ENCODE measurements at places on chromosomes 2 and 18. TPM values are rescaled to one million over a fixed set of nuclear protein-coding genes. Genes with fewer than 3 reads are reported as not detected.

- no peak for DNase-seq
Observed at GRCh38 chr2:163341426-163341825, 394.4 kb downstream of the FIGN start.

GRCh38 chr2:144376926-144377325 lies 143.0 kb downstream of the ZEB2 start:
- no peak for DNase-seq

GRCh38 chr2:2566396-2567323 lies 235.6 kb upstream of the MYT1L start:
- no peak for DNase-seq

The CYTIP gene
- total RNA-seq, result 34.7 TPM

- no peak for DNase-seq
Observed at GRCh38 chr2:167862782-167863181, 384.6 kb downstream of the STK39 start.

DNA sequence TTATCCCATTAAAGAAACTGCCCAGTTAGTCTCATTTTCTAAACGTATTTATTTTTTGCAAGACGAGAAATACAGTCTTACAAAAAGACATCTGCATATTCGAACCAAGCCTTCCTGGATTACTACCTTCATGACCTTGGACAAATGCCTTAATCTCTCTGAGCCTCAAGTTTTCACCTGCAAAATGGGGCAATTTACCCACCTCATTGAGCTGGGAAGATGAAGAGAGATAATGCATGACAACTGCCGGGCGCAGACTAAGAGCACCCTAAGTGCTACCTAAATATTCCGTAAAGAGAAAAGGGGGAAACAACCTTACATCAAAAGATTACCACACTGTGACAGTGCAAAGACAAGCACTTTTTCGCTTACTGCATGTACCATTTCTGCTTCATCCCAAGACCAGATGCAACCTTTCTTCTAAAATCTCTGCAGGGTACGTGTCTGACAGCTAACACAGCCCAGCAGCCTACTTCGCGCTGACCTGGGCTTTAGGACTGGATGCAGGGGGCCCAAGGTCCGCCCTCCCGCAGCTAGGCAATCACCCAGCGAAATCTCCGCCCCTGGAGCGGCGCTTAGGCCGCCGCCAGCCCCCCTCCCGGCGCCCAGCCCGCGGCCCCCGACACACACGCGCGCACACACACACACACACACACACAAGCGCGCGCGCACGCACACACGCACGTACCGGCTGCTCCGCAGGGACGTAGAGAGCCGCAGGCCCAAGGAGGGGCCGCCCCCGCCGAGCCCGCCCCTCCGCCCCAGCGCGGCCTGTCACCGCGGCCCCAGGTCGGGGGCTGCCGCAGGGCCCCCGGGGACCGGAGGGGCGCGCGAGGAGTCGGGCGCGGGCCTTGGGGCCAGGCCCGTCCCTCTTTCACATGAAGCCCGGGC lies 766 bp downstream of the MAP3K2 start:
- DNase-seq, result peak; percentile 93

The CABYR gene
- total RNA-seq, result 1.1 TPM

- DNase-seq, result no peak
Observed at GRCh38 chr2:85318222-85319074, 9.3 kb downstream of the TGOLN2 start.

The DLX2 gene
- total RNA-seq, result not detected

DNA sequence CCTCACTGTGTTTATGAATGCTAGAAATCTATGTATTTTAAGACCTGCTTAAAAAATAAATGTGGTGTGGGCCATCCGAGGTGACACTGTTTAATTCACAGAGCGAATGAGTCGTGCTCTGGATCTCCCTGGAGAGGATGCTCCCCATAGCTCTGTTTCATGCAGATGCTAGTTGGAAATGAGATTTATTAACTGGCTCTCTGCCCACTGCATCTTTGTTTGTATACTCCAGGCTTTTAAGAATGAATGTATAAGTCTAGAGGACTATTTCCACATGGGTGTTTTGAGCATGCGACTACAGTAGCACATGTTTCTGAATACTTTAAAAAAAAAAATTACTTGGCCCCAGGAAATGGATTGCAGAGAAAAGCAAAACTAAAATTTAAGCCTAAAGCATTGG lies 3.9 kb downstream of the MAPRE2 start:
- DNase-seq, result no peak

- no peak for DNase-seq
Observed at GRCh38 chr2:234435836-234436481, 60.9 kb downstream of the ARL4C start.

GRCh38 chr2:71926089-71926447 lies 221.6 kb downstream of the CYP26B1 start:
- peak; percentile 43 for DNase-seq

- no peak for DNase-seq
Observed at GRCh38 chr2:103660519-103660918, 898.7 kb downstream of the TMEM182 start.

The DPP4 gene
- 30.7 TPM for total RNA-seq

GRCh38 chr2:176507786-176508185 lies 238.5 kb downstream of the MTX2 start:
- DNase-seq, result no peak

The PDE11A gene
- not detected for total RNA-seq

The SRD5A2 gene
- not detected for total RNA-seq

- no peak for DNase-seq
Observed at GRCh38 chr18:27558388-27559155, 373.5 kb upstream of the CHST9 start.

The ST8SIA5 gene
- total RNA-seq, result not detected

The TRIM43 gene
- not detected for total RNA-seq

DNA sequence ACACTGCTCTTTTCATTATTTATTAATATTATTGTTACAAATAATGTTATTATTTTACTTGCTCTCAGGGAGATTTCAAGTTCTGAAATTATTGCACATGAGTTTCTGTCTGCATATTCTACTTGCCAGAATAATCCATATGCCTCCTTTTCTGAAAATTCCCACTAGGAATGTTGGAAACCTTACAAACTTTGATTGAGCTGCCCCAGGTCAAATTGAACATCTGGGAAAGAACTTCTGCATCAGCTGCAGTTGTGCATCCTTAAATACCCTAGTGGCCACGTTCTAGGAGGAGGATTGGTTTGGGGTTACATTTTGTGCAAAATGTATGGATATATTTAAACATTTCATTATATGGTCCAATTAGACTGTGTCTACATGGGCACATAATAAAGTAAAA lies 1302.7 kb upstream of the PIK3C3 start:
- DNase-seq, result no peak

DNA sequence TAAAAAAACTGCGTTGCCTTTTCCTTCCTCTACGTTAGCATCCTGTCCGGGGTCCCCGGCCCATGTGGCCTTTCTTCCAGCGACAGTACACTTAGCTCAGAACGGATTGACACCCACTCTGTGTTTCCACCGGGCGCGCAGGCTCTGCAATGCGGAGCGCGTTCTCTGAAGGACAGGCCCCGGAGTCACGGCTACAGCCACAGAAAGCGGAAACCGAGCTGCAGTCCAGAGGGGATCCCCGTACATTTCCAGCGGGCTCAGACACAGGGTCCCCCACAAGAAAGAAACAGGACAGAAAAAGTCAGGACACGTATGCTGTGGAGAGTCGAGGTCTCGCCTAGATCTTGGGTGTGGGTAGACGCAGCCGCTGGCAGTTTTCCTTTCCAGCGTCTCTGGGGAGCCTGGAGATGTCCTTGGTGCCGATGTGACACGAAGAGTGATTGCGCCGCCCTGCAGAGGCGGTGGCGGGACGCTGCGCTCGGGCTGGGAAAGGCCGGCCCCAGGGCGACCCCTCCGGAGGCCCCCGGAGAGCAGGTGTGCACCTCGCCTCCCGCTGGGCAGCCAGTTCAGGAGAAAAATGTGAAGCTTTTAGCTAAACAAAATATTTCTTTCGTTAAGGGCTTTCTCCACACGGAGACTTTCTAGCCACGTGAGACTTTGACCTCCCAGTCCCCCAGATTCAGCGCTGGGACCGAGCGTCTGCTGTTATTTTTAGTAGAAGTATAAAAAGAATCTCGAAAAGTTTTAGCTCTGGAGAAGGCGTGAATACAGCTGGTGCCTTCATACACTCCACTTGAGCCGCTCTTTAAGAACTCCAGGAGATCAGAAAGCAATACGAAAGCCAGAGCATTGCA lies 1.3 kb upstream of the ACKR3 start:
- peak; percentile 73 for DNase-seq

The UGT1A3 gene
- not detected for total RNA-seq

The COL6A3 gene
- 119 TPM for total RNA-seq

- DNase-seq, result no peak
Observed at GRCh38 chr18:28116461-28116860, 60.5 kb downstream of the CDH2 start.

DNA sequence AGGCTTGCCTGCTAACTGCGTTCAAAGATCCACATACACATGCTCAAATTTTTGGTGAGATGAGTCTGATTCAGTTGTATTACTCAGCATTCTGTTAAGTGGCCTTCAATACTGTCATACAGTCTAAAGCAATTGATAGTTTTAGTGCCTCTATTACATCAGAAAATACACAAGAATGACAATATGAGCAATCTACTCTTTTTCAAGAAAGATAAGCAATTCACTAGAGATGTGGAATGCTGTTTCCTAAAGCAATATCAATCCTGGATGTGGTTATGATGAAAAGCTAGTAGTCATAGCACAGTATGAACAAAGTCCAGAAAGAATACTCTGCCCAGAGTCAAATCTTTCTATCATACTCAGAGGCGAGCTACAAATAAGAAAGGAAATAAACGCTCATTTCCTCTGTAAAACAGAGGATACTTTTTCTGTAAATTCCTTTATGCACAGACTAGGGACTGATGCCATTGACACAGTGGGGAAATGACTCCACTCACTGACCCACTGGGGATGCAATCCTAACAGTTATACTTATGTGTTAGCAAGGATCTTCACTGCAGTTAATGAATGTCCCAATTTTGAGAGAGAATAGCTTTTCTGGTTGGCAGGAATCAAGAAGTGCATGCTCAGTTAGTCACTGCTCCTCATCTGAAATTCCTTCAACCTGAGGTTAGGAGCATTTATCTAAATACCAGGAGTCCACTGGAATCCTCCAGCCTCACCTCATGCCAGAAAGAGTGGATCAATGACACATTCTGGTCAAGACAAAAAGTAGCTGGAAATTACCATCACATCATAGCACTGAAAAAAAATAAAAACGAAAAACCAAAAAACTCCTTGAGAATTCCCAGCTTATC lies 83.3 kb downstream of the PDE11A start:
- no peak for DNase-seq

GRCh38 chr2:158182676-158183295 lies 81.1 kb downstream of the UPP2 start:
- no peak for DNase-seq

The MAPRE3 gene
- 23.0 TPM for total RNA-seq

DNA sequence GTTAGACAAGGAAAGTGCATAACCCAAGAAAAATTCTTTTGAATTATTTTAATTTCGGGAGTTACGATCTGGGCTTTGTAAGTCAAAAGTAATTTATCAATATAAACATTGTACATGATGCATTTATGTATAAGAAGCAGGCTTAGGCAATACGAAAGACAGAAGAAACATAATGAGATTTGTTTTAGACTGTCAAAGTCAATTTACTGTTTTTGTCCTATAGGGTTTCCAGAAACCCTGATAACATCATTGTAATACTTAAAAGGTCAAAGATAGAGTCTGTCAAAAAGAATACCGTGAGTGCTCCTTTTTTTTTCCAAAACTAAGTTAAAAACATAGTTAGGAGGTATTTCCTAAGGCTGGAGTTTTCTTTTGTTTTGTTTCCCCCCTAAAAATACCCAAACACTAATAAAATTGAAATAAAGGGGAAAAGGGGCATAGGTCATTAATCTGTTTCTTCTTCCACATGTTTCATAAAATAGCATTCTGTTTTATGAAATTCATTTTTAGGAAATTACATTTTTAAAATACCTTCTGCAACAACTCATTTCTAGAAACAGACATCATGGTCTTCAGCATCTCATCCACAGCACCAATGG lies 16.1 kb downstream of the C1D start:
- DNase-seq, result no peak

DNA sequence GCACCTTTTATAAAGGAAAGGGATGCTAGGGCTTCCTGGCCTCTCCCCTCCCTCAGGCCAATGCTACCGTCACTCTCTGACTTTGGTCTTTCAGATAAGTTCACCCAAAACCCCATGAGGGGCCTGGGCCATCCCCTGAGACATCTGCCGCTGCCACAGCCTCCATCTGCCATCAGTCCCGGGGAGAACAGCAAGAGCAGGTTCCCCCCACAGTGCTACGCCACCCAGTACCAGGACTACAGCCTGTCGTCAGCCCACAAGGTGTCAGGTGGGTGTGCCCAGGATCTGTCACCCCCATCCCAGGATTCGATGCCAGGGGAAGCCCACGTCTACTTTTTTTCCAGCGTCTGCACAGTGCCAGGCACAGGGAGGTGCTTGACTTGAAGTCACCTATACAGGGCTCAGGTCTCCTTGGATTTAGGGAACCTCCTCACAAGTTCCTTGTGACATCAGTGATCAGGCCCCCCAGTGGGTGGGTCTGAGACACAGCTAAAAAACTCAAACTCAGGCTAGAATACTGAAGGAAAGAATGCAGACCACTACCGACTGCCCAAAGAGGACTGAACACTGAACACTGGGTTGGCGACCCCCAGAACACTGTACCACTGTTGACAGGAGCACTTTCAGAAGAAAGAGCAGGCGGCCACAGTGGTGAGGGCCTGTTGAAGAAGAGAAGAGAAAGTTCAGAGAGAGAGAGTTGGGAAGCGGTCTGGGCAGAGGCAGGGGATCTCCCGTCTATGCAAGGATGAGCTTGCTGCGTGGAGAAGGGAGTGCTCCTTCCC lies 85.3 kb downstream of the EPAS1 start:
- DNase-seq, result no peak

The KIF1A gene
- total RNA-seq, result 0.81 TPM

The RAB27B gene
- total RNA-seq, result 22.2 TPM

All from upper lobe of right lung (tissue), 1 donor.